ENCODE measurements at places on chromosomes 6 and 20.

GRCh38 chr6:163427498-163428254, 13.2 kb downstream of the QKI start:
- DNase-seq, result no peak

DNA sequence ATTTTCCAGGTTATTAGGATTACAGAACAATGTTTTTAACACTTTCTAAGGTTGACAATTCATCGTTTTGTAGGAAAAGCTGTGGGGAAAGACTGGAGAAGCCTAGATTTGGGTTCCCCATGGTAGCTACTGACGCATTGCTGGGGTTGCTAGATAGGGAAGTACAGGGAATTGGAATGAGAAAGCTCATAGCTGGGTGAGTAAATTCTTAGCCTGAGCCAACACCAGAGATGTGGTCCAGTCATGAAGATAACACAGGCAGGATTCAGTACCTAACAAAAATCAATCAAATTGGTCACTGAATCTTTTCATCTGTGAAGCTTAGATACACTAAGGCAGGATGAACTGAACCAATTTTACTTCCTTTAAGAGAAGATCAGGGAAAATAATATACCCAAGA, 35.7 kb downstream of the RIN2 start:
- DNase-seq, result no peak

DNA sequence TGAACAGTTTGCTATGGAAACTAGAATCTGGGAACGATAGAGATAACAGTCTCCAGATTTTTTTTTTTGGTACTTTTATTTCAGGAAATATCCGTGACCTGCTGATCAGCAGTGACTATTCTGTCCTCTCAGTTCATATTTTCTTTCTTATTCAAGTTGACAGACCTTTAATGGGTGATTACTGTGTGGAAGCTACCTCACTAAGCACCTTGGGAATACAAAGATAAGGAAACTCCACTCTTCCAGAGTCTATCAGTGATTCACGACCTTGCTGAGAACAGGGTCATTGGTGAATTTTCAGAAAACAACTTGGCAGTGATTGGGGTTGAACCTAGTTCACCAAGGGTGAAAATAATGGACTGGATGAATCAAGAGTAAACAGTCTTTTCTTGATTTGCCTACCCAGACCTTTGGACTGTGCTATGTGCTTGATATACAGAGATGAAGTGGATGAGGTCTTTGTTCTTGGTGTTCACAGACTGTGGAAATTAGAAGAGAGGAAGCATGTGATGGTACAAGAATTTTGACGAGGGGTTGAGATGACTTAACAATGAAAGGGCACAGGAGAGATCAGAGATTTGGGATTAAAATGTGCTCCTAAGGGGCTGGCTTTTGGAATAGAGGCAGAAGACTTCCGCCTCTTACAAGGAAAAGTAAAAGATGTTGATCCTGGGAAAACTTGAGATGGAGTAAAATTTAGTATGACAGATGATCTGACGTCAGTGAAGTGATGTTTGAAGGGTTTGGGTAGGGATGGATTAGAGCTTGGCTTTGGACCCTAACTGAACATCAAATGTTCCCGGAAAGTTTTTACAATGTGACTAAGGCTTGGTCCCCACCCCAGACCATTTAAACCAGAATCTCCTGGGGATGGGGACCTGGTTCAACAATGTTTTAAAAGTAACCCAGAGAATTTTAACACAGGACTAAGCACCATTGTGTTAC, 1.2 kb downstream of the KAT14 start:
- DNase-seq, result no peak

DNA sequence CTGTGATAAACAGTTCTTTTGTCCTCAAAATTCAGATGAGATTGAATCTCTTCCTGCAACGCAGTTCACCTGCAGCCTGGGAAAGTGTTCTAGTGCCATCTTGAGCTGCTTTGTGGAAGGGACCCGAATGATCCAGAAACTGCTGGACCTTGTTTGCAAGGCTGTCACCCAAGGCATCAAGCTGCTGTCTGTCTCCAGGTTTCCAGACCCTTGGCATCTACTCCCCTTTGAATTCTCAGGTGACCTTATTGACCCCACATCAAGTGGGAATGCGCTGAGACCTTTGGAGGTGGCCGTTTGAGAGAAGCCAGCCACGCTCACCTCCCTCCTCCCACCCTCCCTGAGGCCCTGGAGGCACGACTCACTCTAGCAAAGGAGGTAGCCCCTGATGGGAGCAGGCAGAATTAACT, 112.5 kb downstream of the EDN3 start:
- no peak for DNase-seq

- DNase-seq, result no peak
Observed at GRCh38 chr6:102581378-102582124, 1188.0 kb downstream of the GRIK2 start.

GRCh38 chr6:99618649-99619408, 12.2 kb downstream of the PRDM13 start:
- no peak for DNase-seq

DNA sequence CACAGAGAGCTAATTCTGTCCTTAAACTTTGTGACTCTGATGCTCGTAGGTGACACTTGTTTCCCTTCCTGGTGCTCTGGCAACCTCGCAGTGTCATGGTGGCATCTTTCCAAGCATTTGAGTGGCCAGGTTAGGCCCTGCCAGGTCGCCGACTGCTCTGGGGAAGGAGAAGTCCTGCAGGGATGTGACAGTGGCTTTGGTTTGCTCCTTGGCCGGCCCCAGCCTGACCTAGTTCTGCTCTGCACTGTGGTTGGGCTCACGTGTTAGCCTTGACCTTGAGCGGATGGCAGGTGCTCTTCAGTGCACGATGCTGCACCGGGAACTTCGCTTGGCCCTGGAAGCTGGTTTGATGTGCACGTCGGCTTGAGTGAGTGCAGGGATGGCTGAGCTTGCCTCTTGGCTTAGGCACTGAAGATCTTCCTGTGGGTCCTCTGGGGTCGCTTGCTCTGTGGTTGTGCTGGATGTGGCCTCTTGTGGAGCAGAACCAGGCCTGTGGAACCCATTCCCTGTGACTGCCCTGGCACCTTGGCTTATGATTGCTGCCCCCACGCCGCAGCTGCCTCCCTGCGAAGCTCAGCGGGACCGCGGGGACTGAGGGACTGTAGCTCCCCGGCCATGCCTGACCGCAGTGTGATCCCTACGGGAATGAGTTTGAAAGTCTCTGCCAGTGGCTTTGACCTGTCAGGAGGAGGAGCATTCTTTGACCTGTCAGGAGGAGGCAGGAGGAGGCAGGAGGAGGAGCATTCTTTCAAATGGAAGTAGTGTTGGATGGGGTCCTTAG, 8.7 kb downstream of the OSBPL2 start:
- no peak for DNase-seq

DNA sequence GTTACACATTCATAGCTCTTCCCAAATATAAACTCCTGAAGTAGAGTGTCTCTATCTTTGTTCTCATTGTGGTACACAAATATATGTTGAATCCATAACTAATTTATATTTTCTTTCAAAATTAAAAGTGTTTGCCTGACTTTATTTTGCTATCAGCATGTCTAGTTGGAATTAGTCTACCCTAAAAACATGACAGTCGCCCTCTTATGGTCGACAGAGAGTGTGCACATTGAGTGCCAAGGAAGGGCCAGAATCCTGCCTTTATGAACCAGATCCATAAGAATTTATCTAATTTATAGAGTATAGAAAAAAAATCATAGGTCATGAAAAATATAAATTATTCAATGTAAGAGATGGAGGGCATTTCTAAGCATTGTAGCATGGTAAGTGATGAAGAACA, 12.3 kb upstream of the DEFB112 start:
- no peak for DNase-seq

DNA sequence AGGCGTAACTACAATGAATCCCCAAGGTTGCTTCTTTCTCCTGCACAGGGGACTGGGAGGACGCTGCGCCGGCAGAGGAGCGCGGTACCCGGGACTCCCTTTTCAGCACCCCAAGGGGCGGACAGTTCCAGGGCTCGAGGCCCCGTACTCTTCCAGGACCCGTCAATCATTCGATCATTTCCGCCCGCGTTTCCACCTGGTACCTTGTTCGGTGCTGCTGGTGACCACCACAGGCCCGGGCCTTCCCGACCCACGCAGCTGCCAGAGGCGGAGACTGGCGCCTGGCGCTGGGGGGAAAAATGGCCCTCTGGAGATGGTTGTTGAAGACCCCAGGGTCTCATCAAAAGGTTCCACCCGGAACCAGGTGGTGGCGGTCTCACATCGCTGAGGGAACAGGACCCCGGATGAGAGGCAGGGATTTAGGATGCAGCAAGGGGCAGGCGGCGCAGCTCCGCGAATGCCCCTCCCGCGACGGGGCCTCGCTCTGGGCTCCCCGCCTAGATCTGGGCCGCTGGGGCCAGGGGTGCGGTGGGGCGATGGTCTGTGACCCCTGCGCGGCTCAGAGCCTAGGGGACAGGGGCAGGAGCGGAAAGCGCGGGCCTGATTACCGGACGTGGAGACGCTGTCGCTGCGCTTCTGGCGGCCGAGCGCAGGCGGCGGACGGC, 744 bp downstream of the VSX1 start:
- no peak for DNase-seq

GRCh38 chr6:42618686-42619085, 54.9 kb downstream of the UBR2 start:
- DNase-seq, result peak; percentile 6

DNA sequence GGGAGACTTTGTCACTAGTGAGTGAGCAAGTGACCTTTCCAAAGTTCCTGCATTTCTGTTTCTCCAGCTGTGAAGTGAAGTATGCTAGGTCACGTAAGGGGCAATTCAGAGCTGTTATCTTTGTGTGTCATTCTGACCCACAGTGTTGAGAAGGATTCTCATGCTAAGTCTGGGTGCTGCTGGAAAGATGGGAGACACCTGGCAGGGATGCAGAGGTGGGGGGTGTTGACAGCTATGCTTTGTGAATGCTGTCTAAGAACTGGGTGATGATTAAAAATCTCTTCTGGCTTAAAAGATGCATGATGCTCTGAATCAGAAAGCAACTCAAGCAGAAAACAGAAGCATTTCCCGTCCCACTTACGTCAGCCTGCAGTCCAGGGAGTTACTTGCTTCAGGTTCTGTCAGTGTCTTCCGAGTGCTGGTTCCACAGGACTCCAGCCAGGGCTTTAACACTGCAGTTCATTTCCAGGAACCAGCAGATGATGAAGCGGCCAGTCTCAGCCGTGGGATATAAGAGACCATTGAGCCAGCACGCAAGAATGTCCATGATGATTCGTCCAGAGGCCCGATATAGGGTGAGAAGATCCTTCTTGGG, 30.9 kb upstream of the ASXL1 start:
- DNase-seq, result no peak

GRCh38 chr6:157907651-157908050, 74.0 kb upstream of the SYNJ2 start:
- no peak for DNase-seq

DNA sequence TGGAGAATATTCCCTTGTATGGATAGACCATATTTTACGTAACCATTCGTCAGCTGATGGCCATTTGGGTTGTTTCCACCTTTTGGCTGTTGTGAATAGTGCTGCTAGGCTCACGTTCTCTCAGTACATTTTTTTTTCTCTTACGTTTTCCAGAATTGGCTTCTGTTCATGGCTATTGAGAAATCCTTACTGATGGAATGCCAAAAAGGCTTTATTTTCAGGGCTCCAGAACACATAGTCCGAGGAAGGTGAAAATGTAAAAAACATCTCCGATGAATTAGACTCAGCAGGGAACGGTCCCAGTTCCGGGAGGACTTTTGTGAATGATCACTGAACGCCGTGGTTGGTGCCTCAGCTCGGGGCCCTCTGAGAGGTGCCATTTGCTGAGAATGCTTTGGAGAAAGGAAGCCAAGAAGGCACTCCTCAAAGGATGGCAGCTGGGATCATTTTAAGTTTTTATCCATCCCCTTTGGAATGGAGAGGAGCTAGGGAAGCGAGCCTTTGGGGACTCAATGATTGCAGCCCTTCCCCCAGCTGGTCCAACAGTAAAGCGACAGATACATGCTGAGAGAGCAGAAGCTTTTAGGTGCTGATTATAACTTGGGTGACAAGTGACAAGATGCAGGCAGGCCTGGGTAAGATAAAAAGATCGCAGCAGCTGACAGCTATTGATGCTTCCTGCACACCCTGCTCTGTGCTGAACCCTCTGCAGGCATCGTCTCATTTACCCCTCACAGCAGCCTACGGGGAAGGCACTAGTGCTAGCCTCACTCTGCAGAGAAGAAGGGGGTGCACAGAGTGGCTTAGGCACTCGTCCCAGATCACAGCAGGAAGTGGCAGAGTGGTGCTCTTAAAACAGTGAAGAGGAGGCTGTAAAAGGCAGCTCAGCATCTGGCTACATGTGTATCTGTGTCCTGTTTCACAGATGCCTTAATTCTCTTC, 133.4 kb upstream of the KCNG1 start:
- DNase-seq, result no peak

- no peak for DNase-seq
Observed at GRCh38 chr6:21946298-21946783, 350.5 kb downstream of the PRL start.

DNA sequence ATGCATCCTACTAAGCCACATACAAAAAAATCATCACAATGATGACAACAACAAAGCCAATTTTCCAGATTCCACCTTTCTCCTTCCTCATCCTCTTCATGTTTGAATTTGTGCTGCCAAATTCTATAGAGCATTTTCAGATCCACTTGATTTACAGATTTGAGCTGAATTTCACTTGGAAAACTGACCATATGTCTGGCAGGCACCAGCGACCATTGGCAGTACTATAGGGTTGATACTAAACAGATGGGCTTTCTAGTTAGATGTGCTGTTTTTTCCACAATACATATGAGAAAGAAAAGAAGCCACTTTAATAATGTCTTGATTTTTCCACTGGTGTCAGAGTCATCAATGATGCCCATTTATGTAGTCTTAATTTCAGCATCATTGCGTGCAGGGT, 127.0 kb downstream of the PHACTR3 start:
- DNase-seq, result no peak

DNA sequence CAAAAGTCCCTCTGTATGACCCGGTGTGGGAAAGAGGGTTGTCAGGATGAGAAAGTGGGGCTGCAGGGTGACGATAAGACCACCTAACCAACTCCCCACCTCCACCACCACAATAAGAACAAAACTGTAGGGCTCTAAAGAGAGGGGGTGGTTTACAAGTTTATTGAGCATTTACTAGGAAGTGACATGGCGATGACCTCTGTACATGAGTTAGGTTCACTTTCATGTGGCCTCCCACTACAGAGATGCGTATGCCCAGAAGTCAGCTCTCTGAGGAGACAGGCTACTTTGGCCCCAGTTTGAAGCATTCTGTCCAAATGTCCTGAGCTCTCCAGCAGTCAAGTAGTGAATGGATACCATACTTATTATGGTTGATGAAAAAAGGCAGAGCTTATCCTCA, 28.7 kb upstream of the PI16 start:
- no peak for DNase-seq

- peak; percentile 48 for DNase-seq
Observed at GRCh38 chr6:53048431-53049195, 16.6 kb upstream of the FBXO9 start.

DNA sequence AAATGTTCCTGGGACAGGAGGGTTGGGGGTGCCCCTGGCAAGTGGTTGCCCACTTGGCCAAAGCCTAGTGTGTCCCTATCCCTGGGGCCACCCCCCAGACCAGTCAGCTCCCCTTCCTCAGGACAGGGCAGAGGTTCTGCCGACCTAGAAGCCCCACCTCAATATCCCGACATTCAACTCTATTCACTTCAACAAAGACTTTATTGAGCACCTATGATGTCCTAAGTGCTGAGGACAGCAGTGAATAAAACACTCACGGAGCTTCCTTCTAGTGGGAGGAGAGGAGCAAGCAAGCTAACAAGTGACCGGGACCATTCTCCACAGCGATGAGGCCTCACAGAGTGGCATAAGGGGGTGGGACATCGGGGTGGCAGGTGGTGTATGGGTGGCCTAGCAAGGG, 52.7 kb downstream of the GRM4 start:
- no peak for DNase-seq

- peak; percentile 43 for DNase-seq
Observed at GRCh38 chr20:34636648-34637047, 40.2 kb downstream of the PIGU start.

- DNase-seq, result no peak
Observed at GRCh38 chr20:49281913-49282467, 4.1 kb upstream of the ZNFX1 start.

All from pons (tissue), 1 donor.